ENCODE measurements at places on chromosomes 2 and 18.

DNA sequence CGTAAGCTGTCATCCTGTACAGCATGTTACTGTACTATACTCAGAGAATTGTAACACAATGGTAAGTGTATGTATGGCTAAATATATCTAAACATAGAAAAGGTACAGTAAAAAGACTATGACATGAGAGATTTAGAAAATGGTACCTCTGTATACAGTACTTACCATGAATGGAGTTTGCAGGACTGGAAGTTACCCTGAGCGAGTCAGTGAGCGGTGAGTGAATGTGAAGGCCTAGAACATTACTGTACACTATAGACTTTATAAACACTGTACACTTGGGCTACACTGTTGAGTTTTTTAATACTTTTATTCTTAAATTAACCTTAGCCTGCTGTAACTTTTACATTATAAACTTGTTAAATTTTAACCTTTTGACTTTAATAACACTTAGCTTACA lies 1.5 kb downstream of the DDX18 start:
- no peak for DNase-seq

DNA sequence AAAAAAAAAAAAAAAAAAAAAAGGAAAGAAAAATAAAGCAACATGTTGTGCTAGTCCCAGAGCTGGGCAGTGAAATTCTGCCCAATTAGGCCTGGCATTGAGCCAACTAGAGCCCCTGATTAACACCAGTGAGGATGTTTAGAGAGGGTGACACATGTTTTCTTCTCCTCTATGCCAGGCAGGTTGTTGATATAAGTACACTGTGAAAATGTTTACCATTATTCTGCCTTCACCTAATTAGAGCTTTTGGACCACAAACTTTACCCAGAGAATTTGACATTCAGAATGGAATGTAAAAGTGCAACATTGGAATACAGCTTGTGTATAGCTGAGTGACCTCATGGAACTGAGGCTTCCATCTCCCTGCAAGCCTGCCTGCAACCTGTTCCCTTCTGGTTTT lies 95.9 kb upstream of the MSH2 start:
- DNase-seq: no peak

- no peak for DNase-seq
These were observed 53.8 kb upstream of the RBBP8 start for GRCh38 chr18:22879293-22879692.

- peak; percentile 70 for DNase-seq
These were observed 66.3 kb downstream of the NRP2 start for GRCh38 chr2:205748639-205749038.

- DNase-seq: no peak
These were observed 174.3 kb downstream of the RBM43 start for GRCh38 chr2:151087377-151087776.

- no peak for DNase-seq
These were observed 19.1 kb upstream of the GCFC2 start for GRCh38 chr2:75729861-75730260.

- DNase-seq: peak; percentile 79
These were observed at the start of gene SIX3 for GRCh38 chr2:44941551-44942234. SIX3 (plus strand) TSS chr2:44941702; CDS start chr2:44942105, 403 bp downstream.

- no peak for DNase-seq
These were observed 151.9 kb upstream of the SKOR2 start for GRCh38 chr18:47403317-47403716.

DNA sequence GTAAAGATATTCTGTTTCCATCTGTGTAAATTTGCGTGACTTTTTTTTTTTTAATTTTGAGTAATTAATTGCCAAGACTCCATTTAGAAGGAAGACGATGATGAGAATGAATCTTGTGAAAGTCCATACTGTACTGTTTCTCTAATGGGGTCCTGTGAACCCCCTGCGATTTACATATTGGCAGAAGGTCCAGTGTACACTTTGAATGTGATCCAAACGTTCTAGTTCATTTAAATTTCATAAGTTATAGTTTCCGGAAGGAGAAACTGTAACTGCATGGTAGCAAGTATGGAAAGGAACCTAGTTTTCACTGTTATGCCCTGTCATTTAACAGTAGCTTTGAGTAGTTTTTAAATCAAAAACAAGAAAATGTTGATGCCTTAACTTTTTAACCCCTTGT lies 166.7 kb downstream of the FMNL2 start:
- DNase-seq: no peak

DNA sequence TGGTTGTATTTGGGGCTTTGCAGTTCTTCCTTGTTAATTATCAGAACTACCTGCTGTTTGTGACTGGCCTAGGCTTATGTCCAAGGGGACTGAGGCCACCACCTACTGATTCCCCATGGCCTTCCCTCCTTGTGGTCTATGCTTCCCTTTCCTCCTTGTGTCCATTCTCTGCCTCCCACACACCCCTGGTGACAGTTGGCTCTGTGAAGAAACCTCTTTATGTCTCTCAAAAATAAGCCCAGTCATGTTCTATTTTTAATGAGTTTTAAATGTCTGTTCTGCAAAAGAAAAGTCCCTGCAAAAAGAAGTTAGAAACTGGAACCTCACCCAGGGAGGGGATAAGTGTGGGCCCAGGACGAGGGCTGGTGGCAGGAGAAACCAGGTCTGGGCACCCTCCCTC lies 105.0 kb downstream of the SMC6 start:
- DNase-seq: no peak

- DNase-seq: no peak
These were observed 36.7 kb downstream of the IL1R2 start for GRCh38 chr2:102028470-102028869.

- no peak for DNase-seq
These were observed 44.5 kb downstream of the MYOM1 start for GRCh38 chr18:3175195-3175758.

DNA sequence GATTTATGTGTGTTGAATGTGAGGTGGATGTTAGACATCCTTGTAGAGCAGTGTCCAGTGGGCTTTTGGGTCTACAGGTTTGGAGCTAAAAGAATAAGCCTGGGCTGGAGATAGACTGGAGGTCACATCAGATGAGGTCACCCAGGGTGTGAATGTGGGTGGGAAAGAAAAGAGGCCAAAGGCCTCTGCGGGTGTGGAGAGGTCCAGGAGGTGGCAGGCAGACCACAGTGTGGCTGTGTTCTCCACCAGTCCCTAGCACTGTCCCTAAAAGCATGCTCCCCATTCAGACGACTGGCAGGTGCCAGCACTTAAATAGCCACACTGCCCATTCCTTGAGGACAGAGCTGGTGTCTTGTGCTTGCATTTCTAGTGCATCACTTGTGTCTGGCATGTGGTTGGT lies 4.1 kb downstream of the ATG4B start:
- no peak for DNase-seq

DNA sequence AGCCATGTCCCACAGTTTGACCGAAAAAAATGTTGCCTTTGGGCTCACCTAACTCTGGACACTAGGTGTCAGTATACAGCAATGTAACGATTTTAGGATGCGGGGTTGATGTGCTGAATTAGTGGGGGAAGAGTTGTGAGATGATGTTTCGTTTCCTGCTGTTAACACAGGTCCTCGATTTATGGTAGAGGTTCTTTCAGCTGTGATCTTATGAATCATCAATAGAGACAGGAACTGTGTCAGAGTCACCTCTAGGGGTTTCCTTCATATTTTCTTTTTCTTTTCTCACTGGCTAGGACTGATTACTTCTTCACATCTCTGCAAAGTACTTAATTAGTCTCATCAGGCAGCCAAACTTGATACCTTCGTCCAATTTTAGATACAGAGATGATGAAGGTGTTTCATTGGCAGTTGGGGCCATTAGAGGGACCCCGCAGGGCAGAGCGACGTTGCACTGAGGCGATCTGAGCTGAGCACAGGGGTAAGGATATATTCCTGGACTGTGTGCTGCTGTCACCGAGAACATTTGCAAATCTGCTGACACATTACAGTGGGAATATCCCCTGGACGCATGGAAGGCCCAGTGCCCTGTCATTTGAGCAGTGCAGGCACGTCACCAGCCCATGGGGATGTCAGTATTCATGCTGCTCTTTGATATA lies 10.2 kb upstream of the MMADHC start:
- peak; percentile 80 for DNase-seq

DNA sequence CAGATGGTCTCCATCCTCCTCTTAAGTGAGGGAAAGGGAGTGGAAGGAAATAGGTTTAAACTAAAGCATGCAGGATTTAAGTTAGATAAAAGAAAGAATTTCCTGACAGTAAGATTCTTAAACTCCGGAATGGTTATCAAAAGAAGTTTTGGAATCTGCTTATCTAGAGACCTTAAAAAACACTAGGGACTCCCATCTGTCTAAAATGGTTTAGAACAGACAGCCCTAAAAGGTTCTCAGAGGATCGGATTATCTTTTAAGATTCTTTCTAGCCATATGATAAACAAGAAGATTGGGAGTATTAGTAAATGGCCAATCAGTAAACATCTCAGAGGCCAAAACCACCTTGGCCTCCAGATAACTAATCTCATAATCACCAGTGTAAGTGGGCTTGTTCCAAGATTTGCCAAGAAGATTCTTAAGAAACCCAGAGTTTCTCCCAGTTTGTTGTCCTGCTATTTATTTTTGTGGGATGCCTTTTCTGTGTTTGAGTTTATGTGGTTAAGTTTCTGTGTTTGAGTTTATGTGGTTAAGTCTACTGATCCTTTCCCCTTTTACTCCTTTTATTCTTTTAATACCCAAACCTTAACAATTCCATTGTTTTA lies 314.9 kb upstream of the NRP2 start:
- DNase-seq: no peak

- peak; percentile 71 for DNase-seq
These were observed 231.7 kb downstream of the MTX2 start for GRCh38 chr2:176500901-176501300.

DNA sequence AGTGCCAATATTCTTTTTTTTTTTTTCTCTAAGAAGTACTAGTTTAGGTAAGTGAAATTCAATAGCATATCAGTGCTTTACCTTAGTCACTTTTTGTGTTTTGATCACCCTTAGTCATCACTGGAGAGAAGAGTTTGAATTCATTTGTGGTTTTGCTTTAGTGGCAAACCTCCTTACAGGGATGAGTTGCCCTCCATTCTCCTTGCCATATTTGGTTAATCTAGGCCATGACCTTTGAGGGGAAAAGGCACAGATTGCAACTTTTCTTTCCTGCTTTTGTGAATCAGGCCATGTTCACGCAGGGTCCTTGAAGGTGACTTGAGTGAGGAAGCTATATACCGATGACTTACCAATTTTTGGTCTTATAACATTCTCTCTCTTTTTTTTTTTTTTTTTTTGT lies 34.4 kb downstream of the PLEKHA3 start:
- peak; percentile 83 for DNase-seq

- DNase-seq: no peak
These were observed 323.1 kb downstream of the KCNJ3 start for GRCh38 chr2:155021618-155022017.

DNA sequence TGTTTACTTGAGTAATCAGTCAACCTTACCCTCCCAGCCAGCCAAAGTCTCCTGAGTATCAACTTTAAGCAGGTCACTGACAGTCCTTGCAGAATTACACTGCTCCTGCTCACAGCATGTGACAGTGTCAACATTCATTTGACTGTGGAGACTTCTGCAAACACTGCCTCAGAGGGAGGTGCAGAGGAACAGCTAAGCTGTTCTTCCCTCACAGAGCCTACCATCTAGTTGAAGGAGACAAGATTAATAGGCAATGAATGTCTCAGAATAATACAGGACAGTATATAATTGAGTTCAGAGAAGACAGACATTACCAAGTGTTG lies 11.9 kb downstream of the SLC14A2 start:
- no peak for DNase-seq

GRCh38 chr2:97936199-97936598 lies 59.5 kb downstream of the TMEM131 start:
- DNase-seq: no peak

- no peak for DNase-seq
These were observed 45.8 kb downstream of the ATIC start for GRCh38 chr2:215357660-215358059.

- peak; percentile 98 for DNase-seq
These were observed 83.9 kb downstream of the PIK3C3 start for GRCh38 chr18:42038936-42039335.

GRCh38 chr2:18501156-18501555 lies 59.3 kb downstream of the RDH14 start:
- DNase-seq: no peak

DNA sequence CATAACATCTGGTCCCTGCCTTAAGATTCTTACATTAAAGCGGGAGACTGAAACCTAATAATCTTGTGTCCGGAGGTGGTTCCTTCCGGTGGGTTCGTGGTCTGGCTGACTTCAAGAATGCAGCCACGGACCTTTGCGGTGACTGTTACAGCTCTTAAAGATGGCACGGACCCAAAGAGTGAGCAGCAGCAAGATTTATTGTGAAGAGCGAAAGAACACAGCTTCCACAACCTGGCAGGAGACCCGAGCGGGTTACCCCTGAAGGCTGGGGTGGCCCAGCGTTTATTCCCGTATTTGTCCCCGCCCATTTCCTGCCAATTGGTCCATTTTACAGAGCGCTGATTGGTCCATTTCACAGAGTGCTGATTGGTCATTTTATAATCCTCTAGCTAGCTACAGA lies 122.3 kb upstream of the SIX2 start:
- DNase-seq: peak; percentile 91

DNA sequence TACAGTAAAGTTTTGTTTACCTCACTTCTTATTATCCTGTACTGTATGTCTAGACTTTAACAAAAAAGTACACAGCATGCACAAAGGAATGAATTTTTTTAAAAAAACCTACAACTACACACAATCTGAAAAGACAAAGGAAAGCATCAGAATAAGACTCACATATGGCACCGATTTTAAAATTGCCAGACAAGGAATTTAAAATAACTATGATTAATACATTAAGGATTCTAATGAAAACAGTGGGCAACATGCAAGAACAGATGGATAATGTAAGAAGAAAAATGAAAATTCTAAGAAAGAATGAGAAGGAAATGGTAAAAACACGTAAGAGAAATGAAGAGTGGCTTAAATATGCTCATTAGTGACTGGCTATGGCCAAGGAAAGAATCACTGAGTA lies 638.2 kb downstream of the FBXO15 start:
- peak; percentile 54 for DNase-seq
